ENCODE measurements at places on chromosomes 3 and 15. TPM values are rescaled to one million over a fixed set of nuclear protein-coding genes. Genes with fewer than 3 reads are reported as not detected.
A peak's percentile ranks its signal among the peaks of the same experiment; 100 is the strongest.

The POPDC2 gene
- total RNA-seq, result 3.8 TPM

DNA sequence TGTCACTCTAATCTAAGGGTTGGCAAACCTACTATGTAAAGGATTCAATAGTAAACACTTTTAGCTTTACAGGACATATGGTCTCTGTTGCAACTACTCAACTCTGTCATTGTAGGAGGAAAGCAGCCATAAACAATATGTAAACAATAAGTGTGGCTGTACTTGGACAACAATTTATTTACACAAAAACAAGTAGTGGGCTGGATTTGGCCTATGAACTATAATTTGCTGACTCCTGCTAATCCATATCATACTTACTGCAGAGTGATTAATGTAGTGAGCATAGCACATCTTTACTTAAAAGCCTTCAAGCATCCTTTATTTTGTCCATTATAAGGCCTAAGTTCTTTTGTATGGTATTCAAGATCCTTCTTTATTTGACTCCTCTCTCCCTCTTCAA lies 441.9 kb downstream of the ZIC1 start:
- DNase-seq, result no peak
- no peak overlapping the region for H3K27ac ChIP-seq
- H3K4me1 ChIP-seq, result peaks cover 9% of the 10 kb centered on the region
- no peaks in the 10 kb centered on the region for H3K36me3 ChIP-seq

DNA sequence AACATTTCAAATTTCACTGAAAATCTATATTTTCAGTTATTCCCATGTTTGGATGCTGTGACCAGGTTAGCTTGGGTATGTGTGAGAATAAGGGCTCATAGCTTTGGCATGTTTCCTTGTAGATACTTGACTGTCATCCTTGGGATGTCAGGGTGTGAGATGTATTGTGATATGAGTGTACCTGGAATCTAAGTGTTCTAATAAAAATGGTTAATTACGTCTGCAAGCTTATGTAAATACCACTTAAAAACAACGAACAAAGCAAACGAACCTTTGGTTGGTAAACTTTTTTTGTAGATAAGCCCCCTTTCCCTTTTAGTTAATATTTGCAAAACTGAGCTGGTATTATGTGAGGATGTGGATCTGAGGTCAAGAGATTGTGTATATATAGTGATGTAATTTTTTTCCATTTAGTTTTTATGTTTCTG lies 63.5 kb downstream of the FNDC3B start:
- no peak for DNase-seq
- peaks cover 3% of the 10 kb centered on the region for H3K36me3 ChIP-seq
- H3K27me3 ChIP-seq, result no peaks in the 10 kb centered on the region
- no peak overlapping the region for H3K4me3 ChIP-seq

GRCh38 chr3:76362643-76363042 lies 577.3 kb upstream of the ZNF717 start:
- DNase-seq, result no peak
- no peak overlapping the region for H3K4me3 ChIP-seq
- H3K27me3 ChIP-seq, result no peaks in the 10 kb centered on the region
- H3K4me1 ChIP-seq, result no peaks in the 10 kb centered on the region

- H3K36me3 ChIP-seq, result peaks cover 20% of the 10 kb centered on the region
- no peak for DNase-seq
- no peak overlapping the region for H3K4me3 ChIP-seq
- H3K4me1 ChIP-seq, result peaks cover 37% of the 10 kb centered on the region
- H3K27ac ChIP-seq, result no peak overlapping the region
- H3K27me3 ChIP-seq, result no peaks in the 10 kb centered on the region
Observed at GRCh38 chr3:171168551-171168950, 142.0 kb upstream of the SLC2A2 start.

DNA sequence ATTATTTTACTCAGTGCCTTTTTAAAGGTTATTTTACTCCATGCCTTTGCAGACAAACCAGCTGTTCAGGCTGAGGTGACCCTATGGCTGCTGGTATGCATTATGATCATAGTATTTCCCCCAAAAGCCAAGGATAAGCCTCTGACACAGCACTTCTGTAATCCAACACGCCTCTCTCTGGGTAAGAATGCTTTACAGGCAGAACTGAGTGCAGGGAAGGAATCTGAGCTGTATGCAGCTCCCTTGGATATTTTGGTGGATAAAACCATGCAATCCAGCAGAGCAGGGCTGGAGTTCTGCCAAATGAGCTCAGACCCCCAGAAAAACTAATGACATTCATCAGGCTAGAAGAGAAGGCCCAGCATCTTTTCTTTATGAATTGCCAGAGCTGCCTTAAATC lies 11.7 kb upstream of the MAP1A start:
- H3K4me3 ChIP-seq, result no peak overlapping the region
- no peaks in the 10 kb centered on the region for H3K36me3 ChIP-seq
- H3K4me1 ChIP-seq, result peaks cover 23% of the 10 kb centered on the region
- no peaks in the 10 kb centered on the region for H3K27me3 ChIP-seq
- no peak for DNase-seq
- H3K27ac ChIP-seq, result no peak overlapping the region

The PROS1 gene
- total RNA-seq, result 12.0 TPM

The C3orf20 gene
- not detected for total RNA-seq

GRCh38 chr15:31169558-31169957 lies 68.0 kb upstream of the TRPM1 start:
- DNase-seq, result no peak
- H3K27me3 ChIP-seq, result no peaks in the 10 kb centered on the region
- no peaks in the 10 kb centered on the region for H3K4me1 ChIP-seq
- no peaks in the 10 kb centered on the region for H3K36me3 ChIP-seq

DNA sequence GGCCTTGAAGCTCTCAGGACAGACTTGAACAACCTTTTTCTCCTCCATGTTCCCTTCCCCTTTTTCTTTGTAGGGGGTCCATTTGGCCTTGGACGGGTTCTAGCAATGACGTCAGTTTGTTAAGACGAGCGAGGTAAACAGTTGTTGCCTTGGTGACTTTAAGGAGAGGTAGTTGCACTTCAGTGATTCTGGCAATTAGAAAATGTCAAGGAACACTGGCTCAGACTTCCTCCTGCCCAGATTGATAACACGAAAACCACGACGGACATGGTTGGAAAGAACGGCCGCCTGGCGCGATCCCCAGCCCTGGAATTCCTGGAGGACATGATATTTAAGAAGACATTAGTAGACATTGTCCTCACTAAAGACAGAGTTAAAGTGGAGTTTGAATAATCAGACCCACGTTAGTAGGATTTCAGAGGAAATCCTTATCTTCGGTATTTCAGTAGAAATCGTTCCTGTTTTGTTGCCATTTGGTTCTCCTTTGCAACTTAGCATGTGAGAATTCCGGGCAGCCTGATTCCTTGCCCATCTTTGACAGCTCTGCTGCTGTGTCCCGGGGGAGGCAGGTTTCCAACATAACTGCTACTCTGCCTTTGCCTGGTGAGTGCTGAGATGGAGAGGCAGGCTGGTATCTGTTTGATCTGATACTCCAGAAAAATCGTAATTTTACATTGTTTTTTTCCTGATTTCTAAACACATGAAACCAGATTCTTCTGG lies 87.3 kb downstream of the ST6GAL1 start:
- H3K36me3 ChIP-seq, result peaks cover 11% of the 10 kb centered on the region
- H3K27me3 ChIP-seq, result no peaks in the 10 kb centered on the region
- no peak overlapping the region for H3K4me3 ChIP-seq
- H3K27ac ChIP-seq, result no peak overlapping the region
- H3K4me1 ChIP-seq, result peaks cover 9% of the 10 kb centered on the region

GRCh38 chr3:14120111-14120920 lies 4.4 kb downstream of the CHCHD4 start:
- no peaks in the 10 kb centered on the region for H3K27me3 ChIP-seq
- peak overlapping the region; percentile 10 for H3K4me3 ChIP-seq
- H3K4me1 ChIP-seq, result peaks cover 22% of the 10 kb centered on the region
- H3K36me3 ChIP-seq, result peaks cover 3% of the 10 kb centered on the region
- H3K27ac ChIP-seq, result peak overlapping the region; percentile 7
- no peak for DNase-seq

DNA sequence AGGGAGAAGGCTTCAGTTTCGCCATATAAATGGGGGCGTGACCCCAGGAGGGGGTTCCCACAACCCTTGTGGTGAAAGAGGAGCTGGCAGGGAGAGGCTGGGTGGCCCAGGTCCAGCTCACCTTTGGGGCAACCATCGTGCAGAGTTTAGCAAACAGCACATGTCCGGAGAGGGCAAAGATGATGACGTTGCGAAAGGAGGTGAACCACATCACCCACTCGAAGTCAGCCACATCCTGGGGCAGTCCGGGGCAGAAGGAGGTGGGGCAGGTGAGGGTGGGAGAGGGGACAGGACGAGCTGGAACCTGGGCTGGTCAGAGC lies 3.7 kb downstream of the HHATL start:
- DNase-seq, result no peak
- no peaks in the 10 kb centered on the region for H3K36me3 ChIP-seq
- H3K4me1 ChIP-seq, result peaks cover 3% of the 10 kb centered on the region
- no peaks in the 10 kb centered on the region for H3K27me3 ChIP-seq
- H3K27ac ChIP-seq, result no peak overlapping the region
- H3K4me3 ChIP-seq, result no peak overlapping the region

All from neural crest cell (in vitro differentiated cells).